ENCODE measurements at places on chromosomes 7 and 10.

DNA sequence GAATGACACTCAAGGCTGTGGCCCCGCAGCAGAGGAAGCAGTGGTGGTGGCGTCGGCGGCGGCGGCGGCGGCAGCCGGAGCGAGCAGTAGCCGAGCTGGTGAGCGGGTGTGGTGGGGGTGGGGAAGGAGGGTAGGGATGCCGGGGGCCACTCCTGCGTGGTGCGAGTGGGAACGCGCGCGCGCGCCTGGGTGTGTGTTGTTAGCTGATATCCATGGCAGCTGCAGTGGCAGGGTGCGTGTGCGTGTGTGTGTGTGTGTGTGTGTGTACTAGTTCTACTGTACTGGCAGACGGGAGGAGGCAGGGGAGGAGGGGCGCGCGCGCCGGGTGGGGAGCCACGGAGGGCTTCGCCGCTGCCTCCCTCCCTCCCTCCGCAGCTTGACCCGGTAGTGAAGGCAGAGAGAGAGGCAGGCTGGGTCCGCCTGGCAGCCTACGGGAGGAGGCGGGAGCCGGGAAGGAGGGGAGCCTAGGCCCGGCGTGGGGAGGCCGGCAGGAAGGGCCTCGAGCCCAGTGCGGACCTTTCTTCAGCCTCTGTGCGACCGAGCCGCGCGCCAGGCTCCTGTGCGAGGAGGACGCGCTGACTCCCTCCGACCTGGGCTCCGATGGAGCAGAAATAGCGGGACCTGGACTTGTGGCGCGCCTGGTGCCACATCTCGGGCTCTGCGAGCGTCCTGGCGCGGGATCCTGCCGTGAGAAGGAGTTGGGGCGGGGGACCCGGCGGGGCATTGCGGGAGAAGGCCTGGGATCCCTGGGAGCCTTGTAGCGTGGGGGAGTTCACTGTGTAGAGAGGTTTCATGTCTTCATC lies at the start of gene MAGI2:
TSS of gene MAGI2 (minus strand) at position 110 of the 803 bp plus-strand sequence. CDS start 347 bp downstream, outside the sequence.
- DNase-seq: peak; percentile 37

GRCh38 chr7:78842068-78842467 lies 611.4 kb downstream of the MAGI2 start:
- DNase-seq: no peak

DNA sequence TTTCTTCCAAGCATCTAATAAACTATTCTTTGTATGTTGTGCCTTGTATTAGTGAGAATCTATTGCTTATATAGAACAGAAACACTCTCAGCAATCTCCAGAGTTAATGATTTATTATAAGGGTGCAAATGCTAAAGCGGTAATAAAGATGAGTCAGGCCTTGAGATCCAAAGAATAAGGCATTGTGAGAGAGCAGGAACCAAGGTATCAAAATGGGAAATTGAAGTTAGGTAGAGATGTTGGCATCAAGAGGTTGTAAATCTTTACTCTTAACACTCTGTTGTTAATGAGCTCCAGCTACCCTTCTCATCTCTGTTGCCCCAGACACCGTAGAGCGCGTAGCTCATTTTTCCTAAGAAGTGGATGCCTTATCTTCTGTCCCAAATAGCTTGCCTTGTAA lies 375.2 kb downstream of the ARL4A start:
- DNase-seq: no peak

GRCh38 chr10:78529262-78529661 lies 495.6 kb downstream of the RPS24 start:
- no peak for DNase-seq

GRCh38 chr7:134996097-134996550 lies 9.8 kb downstream of the AGBL3 start:
- no peak for DNase-seq

GRCh38 chr7:140160308-140160707 lies 16.5 kb downstream of the KDM7A start:
- DNase-seq: no peak

DNA sequence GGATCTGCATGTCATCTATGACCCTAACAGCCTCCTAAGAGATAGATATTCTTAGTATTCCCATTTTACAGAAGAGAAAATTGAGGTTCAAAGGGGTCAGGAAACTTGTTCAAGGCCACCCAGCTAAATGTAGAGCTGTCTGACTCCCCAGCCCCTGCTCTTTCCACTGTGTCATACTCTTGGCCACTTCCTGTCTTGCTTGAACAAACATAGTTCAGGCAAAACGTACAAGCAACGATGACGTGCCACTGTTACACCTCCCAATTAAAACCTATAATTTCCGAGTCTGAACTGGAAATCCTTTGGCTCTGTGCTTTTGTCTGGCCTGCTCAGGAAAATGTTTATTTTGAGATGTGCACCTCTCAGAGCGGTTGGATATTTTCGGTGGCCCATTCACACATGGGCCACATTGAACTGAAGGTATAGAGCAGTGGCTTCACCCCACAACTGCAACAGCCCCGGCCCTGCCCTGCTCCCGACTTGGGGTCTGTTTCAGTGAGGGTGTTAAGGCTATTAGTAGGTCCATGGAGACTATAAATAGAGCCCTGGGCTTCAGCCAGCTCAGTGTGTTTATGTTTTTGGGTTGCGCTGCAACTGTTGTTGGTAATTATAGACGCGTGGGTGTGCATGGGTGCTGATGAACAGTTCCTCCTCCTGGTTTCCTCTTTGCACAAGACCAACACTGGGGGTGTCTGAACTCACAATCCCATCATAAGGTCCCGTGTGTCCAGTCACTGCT lies 172.3 kb upstream of the ADO start:
- DNase-seq: no peak
